ENCODE measurements at places on chromosomes 5 and 9.

DNA sequence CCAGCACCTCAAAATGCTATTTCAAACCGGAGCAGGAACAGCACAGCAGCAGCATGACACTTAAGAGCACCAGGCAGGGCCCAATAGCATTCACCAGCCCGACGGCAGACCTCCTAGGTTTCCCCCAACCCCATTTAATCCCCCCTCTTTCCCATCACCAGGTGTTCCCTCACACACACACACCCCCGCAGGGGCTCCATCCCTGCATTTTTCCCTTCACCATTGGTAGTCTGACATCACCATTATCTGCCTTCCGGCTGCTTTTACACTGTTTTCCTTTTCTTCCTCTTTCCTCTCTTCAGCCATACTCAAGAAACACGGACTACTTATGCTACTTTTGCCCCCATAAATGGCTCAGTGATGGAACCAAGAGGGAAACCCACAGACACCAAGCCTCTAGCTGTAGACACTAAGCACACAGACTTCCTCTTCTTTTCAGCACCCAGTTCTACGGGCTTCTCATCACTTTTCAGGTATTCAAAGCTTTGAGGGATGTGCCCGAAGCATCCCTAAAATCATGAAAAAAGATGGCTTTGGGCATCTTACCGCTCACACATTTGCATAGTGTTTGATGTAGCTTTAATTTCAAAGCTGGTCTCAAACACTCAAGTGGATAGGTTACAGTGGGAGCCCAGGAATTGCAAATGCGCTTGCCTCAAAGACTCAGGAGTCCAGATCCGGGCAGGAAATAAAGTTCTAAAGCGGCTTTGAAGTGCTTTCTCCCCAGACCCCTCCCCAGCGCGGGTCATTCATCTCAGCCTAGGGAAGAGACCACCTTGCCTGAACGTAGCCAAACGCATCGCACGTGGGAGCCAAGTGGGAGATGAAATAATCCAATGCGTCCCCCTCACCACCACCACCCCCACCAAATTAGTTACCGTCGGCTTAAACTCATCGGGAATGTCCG, 141.5 kb downstream of the TSSK1B start:
- no peak for DNase-seq

DNA sequence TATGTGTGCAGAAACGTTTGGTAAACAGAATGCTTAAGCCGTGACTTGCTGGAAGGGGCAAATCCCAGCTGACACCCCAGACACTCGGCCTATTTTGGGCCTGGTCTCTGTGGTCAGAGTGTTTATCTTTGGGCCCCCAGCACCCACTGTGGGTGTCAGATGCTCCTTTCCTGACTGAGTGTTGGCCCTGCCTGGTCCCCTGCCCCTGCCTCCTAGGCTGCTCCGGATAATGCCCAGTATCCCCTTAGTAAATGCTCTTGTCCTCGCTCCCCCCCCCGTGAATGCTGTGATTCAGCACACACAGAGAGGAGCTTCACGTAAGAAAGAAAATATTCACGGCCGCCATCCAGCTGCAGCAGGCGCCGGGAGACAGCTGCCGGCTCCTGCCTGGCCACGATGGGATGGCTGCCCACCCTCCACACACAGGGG, 11.3 kb upstream of the ANGPTL2 start:
- DNase-seq: peak; percentile 23

DNA sequence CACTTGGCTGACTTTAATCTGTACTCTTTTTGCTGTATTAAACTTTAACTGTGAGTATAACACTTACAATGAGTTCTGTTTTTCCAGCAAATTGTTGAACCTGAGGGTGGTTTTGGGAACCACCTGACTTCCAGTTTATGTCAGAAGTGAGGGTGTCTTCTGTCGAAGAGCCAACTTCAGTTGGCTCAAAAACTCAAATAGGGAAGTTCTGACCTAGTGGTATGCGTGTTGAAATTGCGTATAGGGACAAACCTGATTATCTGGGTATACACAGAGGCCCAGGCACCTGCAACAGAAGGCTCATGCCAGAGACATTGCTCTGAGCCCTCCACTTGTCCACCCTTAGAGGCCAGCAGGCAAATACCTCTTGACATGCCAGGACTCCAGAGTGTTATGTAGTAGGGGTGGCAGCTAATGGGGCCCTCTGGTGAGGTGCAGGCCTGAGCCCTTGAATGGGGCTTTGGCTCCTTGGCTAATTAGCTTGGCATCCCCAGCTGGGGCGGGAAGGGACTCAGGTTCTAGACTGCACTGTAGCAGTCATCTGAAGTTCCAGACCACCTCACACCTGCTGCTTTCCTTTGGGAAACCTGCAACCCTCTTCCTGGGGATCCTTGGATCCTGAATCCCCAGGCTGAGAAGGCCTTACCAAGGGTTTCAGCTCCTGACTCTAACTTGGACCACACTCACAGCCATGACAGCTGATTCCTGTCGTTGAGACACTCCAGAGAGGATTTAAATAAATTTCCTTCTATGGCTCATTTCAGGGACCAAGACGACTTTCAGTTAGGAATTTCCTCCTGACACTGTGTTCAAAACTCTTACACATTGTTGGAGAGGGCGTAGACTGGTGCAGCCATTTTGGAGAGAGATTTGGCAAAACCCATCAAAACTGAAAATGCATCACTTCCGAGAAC, 189.6 kb downstream of the HSPA4 start:
- no peak for DNase-seq

GRCh38 chr5:133807348-133807747, 161.1 kb downstream of the C5orf15 start:
- DNase-seq: no peak

GRCh38 chr5:149800633-149801032, 70.5 kb downstream of the PPARGC1B start:
- DNase-seq: no peak
